SK-N-DZ (cell line): ENCODE measurements at places on chromosomes 7 and 10.

DNA sequence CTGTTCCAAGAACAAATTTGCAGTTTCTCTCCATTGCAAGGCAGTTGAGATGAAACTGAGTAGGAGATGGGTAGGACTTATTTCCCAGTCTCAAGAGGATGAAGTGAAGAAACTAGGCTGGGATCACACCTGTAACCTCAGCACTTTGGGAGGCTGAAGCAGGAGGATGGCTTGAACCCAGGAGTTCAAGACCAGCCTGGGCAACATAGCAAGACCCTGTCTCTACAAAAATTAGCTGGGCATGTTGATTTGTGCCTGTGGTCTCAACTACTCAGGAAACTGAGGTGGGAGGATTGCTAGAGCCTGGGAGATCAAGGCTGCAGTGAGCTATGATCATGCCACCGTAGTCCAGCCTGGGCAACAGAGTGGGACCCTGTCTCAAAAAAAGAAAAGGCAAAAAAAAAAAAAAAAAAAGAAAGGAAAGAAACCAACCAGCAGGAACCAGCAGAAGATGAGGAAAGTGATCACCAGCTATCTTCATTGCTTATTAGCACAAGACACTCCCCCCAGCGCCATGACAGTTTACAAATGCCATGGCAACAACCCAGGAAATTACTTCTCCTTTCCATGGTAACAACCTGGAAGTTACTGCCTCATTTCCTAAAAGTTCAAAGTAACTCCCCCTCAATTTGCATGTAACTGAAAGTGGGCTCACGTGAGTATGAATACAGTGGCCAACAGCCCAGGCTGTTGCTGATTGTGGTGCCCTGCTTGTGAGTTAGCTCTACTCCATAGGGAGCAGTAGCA is 18.3 kb upstream of the ST8SIA6 start:
- DNase-seq: no peak

GRCh38 chr7:134618756-134619530 is 27.7 kb upstream of the BPGM start:
- DNase-seq: no peak

GRCh38 chr10:34313888-34314287 is 501.2 kb downstream of the PARD3 start:
- no peak for DNase-seq

GRCh38 chr7:150848561-150849115 is 3.7 kb upstream of the AOC1 start:
- DNase-seq: no peak

GRCh38 chr7:102469351-102469971 is 4.7 kb downstream of the LRWD1 start:
- no peak for DNase-seq

DNA sequence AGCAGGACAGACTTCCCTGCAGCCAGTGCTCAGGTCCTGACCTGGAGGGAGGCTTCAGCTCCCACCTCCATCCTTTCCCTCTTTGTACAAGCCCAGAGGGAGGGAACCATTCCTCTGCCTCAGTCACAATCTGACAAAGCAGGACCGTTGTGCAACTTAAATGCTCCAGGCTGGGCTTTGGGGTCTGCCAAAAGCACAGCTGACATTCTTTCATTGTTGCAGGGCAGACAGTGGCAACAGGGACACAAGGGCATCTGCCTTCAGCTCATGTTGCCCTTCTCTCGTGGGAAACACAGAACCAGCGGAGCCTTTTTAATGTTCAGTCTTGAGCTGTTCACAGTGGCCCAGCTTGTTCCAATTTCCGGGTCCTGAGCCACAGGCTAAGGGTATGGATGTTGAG is 155.7 kb upstream of the TNS3 start:
- no peak for DNase-seq

DNA sequence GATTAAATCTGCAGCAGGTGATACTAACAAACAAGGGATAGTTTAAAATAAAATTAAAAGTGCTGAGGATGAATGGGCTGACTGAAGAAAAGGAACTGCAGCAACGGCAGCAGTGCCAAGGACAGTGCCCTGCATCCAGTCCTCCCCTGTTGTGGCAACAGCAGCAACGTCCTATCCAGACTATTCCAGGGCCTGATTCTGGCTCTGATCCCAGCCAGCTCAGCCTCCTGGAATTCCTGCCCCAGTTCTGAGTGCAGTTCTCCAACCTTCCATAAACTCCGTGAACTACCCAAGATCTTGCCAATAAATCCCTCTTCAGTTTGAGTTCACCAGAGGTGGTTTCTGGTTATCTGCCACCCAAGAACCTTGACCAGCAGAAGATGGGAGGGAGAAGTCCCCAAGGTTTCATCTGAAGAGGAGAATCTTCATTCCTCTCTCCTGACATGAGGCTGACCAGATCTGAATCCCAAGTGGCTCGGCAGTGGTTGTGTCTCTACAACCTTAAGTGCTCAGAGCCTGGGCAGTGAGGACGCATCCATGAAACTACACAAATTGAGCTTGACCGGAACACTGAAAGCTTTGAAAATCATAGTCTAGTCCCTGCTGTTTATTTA is 115.8 kb downstream of the SORBS1 start:
- DNase-seq: no peak

- peak; percentile 91 for DNase-seq
Observed at GRCh38 chr7:28315565-28316410, 96.5 kb upstream of the CREB5 start.

GRCh38 chr7:10780400-10780747 is 193.3 kb upstream of the PHF14 start:
- no peak for DNase-seq

DNA sequence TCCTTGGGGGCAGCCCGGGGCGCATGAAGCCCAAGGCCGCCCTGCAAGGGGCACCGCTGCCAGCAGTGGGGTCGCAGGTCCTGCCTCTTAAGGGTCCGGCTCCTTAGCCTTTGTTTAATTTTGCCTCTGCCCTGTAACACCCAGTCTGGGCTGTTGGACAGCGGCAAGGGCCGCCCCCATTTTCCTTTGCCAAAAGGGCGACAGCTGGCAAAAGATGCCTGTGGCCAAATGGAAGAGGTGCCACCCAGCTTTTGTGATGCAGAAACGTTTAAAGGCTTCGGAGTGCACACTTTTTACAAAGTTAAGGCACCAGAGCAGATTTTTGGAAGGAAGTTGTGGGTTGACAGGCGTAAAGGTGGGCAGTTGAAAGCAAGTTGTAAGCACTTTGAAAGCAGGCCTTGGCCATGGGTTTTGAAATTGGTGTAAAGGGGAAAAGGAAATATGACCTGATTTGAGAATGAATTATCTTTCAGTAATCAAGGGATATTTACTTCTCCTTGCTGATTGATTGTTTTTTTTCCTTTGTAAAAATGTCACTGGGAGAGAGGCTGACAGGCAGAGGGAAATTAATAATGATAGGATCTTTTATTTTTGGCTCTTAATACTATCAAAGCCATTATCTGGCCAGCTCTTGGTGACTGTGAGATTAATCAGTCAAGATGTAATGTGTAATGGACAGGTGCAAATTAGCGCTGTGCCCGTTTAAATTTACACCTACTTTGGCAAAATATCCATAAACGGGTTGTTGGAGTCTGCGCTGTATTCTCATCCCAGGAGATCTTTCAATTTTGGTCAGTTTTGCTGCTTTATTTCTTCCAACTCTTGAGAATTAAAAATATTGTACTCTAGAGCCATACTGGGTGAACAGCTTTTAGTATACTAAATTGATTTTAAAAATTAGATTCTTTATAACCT is 1.2 kb downstream of the CASD1 start:
- DNase-seq: no peak

DNA sequence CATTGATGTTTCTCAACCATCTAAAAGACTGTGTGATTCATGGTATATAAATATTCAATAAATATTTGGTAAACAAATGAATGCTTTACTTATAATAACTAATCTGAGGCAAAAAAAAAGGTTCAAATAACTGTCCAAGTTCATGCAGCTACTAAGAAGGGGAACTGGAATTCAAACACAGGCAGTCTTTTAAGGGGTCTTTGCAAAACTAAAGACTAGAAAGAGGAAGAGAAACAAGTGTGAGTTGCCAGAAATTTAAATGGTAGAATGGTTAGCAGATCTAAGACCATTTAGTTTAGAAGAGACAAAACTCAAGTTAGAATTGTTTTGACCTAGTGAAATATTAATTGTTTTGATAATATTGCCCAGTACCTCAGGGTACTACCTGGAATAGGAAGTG is 642.0 kb upstream of the LRRN3 start:
- no peak for DNase-seq
